ENCODE measurements at places on chromosomes 12 and 14.

DNA sequence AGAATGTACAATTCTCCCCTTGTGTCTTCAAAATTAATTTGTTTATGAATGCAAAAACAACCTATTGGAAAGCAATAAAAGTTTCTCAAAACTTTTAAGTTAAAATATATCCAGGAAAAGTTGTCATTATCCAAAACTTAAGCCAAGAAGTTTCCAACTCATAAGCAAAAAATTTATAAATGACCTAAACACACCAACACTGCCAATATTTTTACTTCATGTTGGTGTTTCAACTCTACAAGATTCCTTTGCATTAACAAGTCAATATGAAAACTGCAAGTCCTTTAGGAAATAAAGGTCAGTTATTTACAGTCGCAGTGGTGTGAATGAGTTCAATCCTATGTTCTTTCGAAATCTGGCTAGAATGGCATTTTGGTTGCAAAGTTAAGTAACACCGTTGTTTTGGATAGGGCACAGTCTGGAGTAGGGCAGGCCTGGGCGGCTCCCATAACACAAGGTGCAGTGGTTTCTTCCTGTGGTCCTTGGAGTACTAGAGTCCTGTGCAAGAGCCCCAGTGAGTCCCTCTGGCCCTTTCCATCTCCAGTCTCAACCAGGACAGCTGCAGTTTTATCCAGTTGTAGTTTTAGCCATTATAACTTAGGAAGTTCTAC, 151.4 kb downstream of the MED13L start:
- peak; percentile 18 for DNase-seq

GRCh38 chr12:119301379-119301778, 33.1 kb upstream of the CCDC60 start:
- DNase-seq: no peak

DNA sequence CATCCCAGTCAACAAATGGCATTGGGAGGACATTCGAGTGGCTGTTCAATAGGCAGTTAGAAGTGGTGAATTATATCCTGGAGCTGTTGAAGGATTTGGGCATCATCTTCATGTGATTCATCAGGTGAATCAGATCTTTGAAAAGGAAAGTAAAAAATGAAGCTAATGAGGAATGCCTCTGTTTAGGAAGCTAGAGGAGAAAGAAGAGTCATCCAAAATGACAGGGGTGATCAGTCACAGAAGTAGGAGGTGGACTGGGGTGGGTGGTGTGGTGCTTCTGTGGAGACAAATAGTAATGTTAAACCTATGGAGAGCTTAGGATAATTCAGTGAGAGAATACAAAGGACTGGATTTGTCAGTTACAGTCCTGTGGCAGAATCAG, 32.7 kb downstream of the DIP2B start:
- DNase-seq: peak; percentile 32

GRCh38 chr12:113468365-113469223, 3.1 kb downstream of the LHX5 start:
- no peak for DNase-seq

DNA sequence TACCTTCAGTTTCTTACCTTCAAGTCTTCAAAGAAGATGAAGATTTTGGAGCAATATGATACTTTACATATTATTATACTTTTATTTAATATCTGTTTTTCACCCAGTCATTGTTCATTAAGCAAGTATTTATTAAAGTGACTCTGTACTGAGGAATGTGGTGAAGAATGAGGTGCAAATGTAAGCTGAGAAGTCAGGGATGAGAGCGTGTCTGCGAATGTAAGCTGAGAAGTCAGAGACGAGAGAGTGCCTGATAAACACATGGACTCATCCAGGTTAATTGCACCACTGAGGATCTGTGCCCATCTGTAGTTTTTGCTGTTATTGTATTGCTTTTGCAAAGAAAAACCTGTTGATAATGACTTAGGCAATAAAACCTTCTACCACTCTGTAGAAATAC, 211.9 kb upstream of the FAR2 start:
- DNase-seq: no peak

Measured in OCI-M1 (cell line).